ENCODE measurements at places on chromosomes 2 and 18.
A peak's percentile ranks its signal among the peaks of the same experiment; 100 is the strongest.

DNA sequence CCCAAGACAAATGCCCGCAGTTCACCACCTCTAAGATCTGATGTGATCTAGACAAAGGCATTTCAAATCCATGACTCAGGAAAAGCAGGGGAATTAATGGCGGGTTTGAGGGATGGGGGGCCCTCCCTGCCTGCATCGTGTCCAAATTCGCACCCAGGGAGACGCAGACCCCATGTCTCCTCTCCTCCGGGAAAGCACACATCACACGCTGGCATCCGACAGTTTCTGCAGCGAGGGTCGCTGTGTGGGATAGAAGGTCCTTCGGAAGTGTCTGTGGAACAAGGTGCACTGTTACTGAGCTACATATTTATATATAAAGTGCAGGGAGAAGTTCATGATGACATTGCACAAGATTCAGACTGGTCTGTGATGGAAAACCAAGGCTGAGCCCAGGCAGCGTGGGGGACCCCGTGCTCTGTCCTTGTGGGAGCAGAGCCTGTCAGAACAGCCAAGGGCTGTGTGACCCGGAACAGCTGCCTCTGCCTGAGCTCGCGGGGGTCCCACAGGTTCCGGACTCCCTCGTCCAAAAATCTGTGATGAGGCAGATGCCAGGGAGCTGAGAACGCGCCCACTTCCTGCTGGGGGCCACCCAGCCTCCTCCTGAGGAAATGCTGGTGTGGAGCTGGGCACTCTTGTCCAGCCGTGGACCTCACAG, 82.3 kb upstream of the CTDP1 start:
- DNase-seq, result no peak

DNA sequence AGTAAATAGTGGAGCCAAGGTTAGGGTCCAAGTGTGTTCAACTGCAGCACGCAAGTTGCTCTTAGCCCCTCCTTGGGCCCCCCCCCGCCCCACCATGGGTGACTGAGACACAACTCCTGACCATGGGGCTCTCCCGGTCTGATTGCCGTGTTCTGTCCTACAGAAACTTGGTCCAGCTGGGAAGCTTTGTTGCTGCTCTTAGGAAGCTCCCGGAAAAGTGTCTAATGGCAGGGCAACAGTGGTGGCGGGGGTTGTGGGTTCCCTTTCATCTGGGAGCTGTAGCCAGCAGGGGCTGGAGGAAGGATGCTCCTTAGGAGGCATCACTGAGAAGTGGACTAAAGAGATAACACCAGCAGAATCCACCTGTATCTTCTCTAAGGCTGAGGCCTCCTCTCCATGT, 111.1 kb downstream of the CYP26B1 start:
- no peak for DNase-seq

GRCh38 chr2:155645791-155646190, 686.7 kb downstream of the NR4A2 start:
- DNase-seq, result no peak

DNA sequence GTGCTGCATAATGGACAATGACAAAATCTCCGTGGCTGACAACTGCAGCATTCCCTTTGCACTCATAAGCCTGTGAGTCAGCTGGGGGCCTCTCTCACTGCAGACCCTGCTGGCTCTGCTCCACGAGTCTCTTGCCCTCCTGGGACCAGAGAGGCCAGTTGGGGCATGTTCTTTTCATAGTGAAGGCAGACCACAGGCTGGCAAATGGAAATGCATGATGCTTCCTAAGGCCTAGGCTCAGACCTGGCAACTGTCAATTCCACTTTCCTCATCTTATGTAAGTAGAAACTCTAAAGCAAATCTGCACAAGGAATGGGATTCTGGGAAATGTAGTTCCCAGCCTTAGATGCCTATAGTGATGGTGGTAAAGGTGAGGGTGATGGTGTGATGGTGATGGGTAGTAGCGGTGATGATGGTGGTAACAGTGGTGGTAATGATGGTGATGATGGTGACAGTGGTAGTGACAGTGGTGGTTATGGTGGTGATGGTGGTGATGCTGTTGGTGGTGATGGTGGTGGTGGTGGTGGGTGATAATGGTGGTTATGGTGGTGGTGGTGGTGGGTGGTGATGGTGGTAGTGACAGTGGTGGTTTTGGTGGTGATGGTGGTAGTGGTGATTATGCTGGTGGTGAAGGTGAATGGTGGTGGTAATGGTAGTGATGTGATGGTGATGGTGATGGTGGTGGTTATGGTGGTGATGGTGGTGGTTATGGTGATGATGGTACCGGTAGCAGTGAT, 185.8 kb upstream of the ARL4C start:
- DNase-seq, result no peak

- no peak for DNase-seq
Measured at GRCh38 chr2:53424902-53425301, 342.7 kb upstream of the CHAC2 start.

GRCh38 chr2:142994665-142995064, 117.2 kb downstream of the KYNU start:
- no peak for DNase-seq

- DNase-seq, result no peak
Measured at GRCh38 chr2:190355968-190356644, 12.7 kb downstream of the INPP1 start.

- no peak for DNase-seq
Measured at GRCh38 chr2:56287508-56287907, 103.7 kb downstream of the CCDC85A start.

DNA sequence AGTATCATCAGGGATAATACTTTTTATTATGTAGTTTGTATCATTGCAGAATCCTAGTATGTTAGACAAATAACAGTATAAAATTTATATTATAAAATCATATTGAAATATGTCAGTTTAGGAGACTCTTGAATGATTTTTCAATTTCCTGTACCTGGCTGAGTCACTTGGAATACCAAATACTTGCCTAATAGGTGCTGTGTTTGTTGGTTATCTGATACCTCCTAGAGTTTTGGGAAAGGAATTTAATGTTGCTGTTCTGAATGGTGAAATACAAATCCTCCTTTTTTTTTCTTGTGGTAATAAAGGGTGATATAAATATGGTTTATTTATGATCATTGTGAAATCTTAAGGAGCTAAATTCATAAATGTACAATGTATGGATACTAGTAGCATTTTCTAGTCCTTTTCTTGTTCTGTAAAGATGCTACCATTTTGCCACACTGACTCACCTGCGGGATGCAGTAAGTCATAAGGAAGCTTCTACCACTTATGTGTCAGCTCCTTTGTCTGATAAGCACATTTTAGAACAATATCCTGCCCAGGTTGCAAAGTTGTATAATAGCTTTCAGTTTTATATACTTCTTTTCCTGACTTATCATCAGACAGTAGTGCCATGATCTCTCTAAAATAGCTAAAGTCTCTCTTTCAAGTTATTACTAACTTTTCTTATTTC, 465.5 kb downstream of the XIRP2 start:
- DNase-seq, result no peak

- DNase-seq, result no peak
Measured at GRCh38 chr2:150267651-150268415, 219.6 kb downstream of the RND3 start.

GRCh38 chr18:63342206-63342605, 22.6 kb upstream of the BCL2 start:
- no peak for DNase-seq

GRCh38 chr2:182713601-182714000, 2.5 kb upstream of the DNAJC10 start:
- no peak for DNase-seq

- no peak for DNase-seq
Measured at GRCh38 chr2:96792772-96793749, 23.0 kb upstream of the CNNM3 start.

DNA sequence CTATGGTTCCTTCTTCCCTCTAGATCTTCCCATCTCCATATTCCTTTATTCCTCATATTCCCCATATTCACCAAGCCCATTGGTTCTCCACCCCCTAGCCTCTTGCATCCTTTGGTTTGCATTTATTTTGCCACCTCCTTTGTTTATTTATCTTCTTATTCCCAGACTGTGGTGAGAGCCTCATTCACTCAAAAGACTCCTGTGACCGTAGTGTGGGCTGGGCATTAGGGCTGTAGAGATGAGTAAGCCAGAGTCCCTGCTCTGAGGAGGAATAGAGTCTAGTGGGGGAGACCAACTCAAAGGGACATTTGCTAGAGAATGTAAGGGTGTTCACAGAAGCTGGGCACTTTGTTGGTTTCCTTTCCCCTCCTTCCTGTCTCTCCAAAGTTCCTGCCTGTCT, 8.3 kb downstream of the ATG16L1 start:
- no peak for DNase-seq

DNA sequence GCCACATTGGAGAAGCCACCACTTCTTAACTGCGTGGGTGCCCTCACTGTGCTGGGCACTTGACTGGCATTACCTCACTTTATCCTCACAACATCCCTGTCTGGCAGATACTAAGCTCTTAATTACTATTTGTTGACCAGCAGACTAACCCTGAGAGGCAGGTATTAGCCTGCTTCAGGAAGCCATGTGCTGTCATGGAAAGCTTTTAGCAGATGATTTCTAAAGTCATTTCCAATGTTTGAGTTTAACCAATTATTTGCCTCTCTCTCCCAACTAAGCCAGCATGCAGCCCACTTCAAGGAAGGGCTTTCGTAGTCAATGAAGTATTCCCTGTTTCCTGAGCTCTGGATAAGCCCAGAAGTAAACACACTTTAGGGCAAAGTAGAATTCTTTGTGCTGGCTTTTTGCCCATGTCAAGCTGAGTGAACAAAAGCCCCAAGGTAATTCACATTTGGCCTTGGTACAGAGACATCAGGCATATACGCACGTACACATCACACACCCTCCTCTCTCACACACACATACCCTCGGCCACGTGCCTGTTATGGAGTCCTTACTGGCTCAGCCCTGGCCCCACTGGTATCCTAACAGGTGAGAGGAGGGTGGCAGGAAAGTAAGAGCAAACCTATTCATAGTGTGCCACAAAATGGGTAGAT, 108.6 kb downstream of the C1D start:
- DNase-seq, result no peak

DNA sequence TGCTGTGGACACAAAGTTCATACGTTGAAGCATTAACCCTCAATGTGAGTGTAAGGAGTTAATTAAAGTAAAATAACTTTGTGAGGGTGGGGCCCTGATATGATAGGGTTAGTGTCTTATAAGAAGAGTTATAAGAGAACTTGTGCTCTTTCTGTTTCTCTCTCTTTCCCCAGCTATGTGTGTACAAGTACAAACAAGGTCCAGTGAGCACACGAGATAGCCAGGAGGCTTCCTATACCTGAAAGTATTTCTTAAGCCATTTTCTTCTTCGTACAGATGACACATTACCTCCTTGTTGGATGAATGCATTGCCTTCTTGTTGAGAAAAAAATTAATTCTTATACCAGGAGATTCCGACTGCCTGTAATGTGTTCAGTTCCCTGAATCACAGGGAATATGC, 301.2 kb downstream of the PARD3B start:
- DNase-seq, result no peak

- no peak for DNase-seq
Measured at GRCh38 chr2:98123286-98123685, 36.3 kb downstream of the VWA3B start.

DNA sequence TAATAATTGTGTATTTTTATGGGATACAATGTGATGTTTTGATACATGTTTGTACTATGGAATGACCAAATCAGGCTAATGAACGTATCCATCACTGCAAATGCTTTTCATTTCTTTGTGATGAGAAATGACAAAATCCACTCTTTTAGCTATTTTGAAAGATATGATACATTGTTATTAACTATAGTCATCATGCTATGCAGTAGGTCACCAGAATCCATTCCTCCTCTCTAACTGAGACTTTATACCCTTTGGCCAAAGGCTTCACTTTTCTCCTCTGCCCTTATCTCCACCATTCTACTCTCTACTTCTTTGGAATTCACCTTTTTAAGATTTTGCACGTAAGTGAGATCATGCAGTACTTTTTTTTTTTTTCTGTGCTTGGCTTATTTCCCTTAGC, 44.5 kb upstream of the TMEM17 start:
- DNase-seq, result no peak

GRCh38 chr18:44609181-44609941, 71.3 kb upstream of the SETBP1 start:
- DNase-seq, result no peak

- DNase-seq, result peak; percentile 2
Measured at GRCh38 chr2:187499941-187500532, 52.0 kb upstream of the CALCRL start.

DNA sequence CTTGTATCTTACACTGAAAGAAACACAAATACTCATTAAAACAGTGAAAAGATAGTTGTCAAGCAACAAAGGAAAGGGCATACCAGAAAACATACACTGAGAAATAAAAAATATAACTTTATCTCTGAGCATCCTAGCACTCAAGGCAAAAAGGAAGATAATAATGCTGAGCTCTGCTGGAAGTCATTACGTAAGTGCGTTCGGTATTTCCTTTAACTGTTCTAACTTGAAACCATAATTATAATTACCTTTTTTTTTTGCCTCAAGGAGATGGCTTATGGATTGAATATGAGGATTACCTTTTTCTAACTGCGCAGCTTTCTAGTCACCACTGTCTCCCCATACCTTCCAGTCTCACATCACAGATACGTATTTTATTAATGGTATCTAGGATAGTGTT, 308.1 kb downstream of the GBX2 start:
- no peak for DNase-seq

- DNase-seq, result no peak
Measured at GRCh38 chr2:70340761-70341476, 39.1 kb upstream of the FAM136A start.

DNA sequence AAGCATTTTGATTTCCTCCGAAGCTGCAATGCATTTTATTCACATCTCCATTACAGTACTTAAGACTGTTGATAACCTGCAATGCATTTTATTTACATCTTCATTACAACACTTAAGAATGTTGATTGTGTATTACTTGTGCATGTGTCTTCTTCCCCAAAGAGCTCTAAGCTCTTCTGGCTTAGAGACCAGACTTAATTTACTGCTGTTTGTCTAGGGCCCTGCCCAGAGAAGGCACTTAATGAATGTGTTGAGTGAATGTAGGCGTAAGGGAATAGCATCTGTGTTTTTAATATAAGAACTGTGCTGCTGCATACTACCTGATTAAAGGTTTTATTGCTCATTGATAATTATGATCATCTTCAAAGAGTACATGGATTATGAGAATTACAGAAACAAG, 295.6 kb downstream of the ZNF385B start:
- no peak for DNase-seq

DNA sequence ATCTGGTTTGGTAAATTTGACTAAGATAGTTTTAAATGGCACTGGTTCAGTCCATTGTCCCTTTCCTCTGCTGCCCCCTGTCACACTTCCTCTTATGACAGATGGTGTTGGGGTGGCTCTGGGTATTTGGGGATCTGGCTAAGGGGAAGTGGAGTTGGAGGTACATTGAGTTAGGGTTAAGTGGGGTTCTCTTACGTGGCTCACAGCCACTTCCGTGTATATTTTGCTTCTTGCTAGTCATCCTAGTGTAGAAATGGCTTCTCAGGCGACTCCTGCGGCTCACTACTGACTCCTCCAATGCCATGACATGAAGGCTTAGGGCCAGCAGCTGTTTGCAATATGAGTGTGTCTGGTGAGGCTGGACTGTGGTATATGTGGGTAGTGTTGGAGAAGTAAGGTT, 187.0 kb downstream of the HAUS1 start:
- DNase-seq, result no peak

Measured in stimulated activated CD4-positive, alpha-beta T cell treated with anti-CD3 and anti-CD28 coated beads, Interleukin-1b, Interleukin-23, amount 100 ng/mL, for 4 hours (primary cell).